ENCODE measurements at places on chromosomes 1 and 21. TPM values are rescaled to one million over a fixed set of nuclear protein-coding genes. Genes with fewer than 3 reads are reported as not detected.

Gene TTC39A
- 0.53 TPM for total RNA-seq

Gene ALX3
- total RNA-seq: not detected

Gene HES4
- total RNA-seq: 40.5 TPM

Gene LYPD8
- 1.0 TPM for total RNA-seq

Gene TNFSF4
- total RNA-seq: 0.16 TPM

Gene C8B
- total RNA-seq: not detected

Gene TMOD4
- 1.2 TPM for total RNA-seq

Gene SLC45A3
- 2.5 TPM for total RNA-seq

Gene PTPN7
- 112 TPM for total RNA-seq

Gene PLA2G5
- not detected for total RNA-seq

Gene PRELP
- 0.04 TPM for total RNA-seq

Gene OR10Z1
- not detected for total RNA-seq

Gene EFCAB14
- 36.4 TPM for total RNA-seq

Gene MUL1
- total RNA-seq: 34.6 TPM

Gene TARDBP
- 243 TPM for total RNA-seq

Data from K562 (cell line).